ENCODE measurements at places on chromosomes 7 and 10.

GRCh38 chr7:112422842-112423496, 27.3 kb upstream of the IFRD1 start:
- DNase-seq: no peak

DNA sequence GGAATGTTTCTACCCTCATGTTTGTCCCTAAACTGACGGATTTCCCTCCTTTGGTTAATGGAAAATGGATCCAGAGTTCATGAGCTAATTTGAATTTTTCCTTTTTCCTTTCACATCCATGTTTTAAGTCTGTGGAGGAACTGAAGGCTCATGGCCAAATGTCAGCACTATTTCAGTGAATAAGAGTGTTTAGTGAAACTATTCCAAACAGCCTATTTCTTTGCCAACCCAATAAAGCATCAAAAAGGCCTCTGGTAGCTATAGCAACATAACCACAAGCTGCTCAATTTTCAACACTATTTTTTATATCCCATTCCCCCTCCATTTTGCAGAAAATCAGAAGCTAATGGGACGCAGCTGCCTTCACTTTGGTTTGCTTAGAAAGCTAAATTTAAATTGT, 1454.1 kb downstream of the GATA3 start:
- DNase-seq: no peak

- DNase-seq: no peak
Observed at GRCh38 chr7:108529341-108529740, 3.4 kb upstream of the PNPLA8 start.

DNA sequence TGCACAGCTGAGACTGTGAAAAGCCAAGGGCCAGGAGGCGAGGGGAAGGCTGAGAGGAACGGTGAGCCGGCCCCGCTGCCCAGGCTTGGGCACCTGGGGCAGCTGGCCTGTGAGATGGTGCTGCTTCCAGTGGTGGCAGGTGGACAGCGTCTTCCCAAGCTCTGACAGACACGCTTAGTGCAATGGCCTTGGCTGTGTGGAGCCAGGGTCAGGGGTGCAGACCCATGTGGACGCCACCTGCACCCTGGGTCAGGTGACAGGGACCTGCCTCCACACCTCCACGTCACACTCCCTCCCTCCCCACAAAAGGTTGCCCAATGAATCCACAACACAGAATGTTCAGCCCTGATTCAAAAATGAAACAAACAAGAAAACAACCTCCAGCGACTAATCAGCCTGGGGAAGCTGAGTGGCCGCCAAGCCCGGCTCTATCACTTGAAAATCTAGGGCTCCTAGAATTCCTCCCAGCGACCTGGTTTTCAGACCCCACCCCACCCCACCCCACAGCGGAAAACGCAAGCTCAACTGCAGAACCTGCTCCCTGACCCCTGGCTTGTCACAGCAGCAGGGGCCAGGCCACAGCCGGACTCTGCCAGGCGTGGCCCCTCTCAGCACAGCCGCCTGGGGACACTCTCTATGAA, 54.3 kb downstream of the PRKAG2 start:
- DNase-seq: no peak

GRCh38 chr7:31082447-31082846, 30.3 kb downstream of the ADCYAP1R1 start:
- DNase-seq: no peak

DNA sequence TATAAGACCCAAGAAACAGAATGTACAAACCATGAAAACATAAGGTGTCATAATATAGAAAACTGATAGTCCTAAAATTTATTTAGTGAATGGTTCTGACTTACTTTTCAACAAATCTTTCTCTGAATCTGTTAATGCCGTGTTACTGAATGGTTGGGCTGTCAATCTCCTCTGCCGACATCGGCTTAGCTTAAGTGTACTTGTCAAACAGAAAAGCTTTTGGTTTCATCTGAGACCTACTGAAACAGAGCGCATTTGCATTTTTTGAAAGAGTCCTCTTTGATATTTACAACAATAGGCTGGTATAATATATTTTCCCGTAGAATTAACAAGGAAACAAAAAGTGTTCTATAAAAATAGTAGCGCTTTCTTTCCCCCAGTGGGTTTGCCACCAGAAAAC, 120.9 kb upstream of the ZNF804B start:
- DNase-seq: no peak

All from NCI-H1417 treated with DMSO at 0.1 percent for 48 hours (cell line).